Activated CD4-positive, alpha-beta T cell treated with anti-CD3 and anti-CD28 coated beads, Interleukin-2, amount 50 U/mL, for 4 hours (primary cell): ENCODE measurements at places on chromosomes 4 and X.

GRCh38 chr4:108372681-108373080 lies 203.9 kb upstream of the LEF1 start:
- DNase-seq = no peak

GRCh38 chrX:29067351-29067750 lies 480.1 kb downstream of the IL1RAPL1 start:
- no peak for DNase-seq

DNA sequence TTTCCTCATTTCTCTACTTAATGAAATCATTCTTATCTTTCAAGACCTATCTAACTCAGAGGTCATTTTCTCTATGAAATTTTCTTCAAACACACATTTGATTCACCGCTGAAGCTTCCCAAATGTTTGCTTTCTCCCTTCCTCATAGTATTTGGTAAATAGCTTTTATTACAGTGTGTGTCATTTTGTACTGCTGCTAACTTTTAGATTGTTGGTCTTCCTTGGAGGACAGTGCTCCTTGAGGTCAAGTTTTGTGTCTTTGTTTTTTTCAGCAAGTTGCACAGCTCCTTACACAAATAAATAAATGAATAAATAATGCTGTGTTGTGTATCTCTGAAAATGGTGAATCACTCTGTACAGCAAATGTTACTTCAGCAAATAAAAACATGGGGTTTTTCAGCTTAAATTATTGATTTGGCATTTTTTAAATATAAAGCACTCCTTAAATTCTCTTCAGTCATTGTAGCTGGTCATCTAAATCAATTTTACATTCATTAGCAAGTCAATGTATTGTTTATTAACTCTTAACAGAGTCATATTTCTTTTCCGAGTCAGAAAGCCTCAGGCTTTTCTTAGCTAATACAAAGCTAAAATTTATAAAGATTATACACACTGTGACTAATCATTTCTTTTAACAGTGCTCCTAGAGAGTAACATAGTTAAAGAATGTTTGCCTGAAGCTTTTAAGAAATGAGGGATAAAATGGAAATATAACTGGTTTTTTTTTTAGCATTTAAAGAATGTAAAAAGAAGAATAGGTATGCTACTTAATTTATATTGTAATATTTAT lies 30.1 kb upstream of the MAD2L1 start:
- no peak for DNase-seq

DNA sequence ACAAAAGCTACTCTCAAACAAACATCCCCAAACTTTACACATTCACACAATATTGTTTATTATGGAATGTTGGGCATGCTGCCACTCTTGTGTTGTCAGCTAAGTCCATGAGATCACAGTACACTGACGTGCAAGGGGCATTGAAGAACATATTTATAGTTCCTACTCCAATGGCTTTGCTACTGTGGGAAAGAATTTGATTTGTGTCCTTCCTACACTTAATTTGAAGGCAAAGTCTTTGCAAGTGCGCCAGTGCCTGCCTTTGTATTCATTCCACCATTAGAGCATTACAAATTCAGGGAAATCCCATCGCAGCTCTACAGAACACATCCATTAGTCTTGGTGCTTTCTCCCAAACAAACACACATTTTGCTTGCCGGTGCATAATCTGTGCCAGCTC lies 45.4 kb upstream of the FTHL17 start:
- DNase-seq = no peak

DNA sequence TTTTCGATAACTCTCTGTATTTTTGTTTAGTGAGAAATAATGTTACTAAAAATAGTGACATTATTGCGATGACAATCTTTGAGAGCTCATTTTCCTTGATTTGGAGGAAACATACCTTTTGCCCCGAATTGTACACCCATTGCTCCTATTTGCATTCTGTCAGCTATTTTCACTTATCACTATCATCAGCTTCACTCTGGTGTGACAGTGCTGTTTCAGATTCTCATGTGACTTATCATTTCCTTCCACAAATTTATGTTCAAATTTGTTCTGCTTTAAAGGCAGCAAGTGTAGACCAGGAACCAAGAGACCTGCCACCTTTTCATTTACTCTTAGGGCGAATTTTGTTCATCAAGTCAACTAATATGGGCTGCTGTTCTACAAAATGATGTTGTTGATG lies 179.4 kb downstream of the RBM46 start:
- DNase-seq = no peak

GRCh38 chr4:28241021-28241420 lies 1380.4 kb downstream of the STIM2 start:
- no peak for DNase-seq

GRCh38 chr4:143083756-143084472 lies 100.8 kb upstream of the USP38 start:
- DNase-seq = no peak

DNA sequence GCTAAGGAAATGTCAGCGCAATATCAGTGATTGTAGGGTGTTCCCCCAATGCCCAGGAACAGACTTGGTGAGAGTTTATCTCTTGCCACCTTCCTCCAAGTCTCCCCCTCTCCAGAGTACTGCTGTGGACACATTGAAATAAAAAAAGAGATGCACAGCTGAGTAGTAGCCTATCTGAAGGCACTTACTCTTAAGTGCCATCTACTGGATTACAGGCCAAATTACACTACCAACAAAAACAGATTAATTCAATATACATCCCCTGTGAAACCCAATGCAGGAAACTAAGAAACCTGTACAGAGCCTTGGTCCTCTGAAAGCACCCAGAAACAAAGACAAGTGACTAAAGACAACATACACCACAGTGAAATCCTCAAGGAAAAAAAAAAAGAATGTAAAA lies 460.3 kb downstream of the ZIC3 start:
- DNase-seq = no peak

GRCh38 chr4:72405417-72405816 lies 163.6 kb downstream of the ADAMTS3 start:
- no peak for DNase-seq
